ENCODE measurements at places on chromosomes 5 and 9.

- no peak for DNase-seq
Observed at GRCh38 chr5:156328161-156328560, 1.2 kb downstream of the SGCD start.

DNA sequence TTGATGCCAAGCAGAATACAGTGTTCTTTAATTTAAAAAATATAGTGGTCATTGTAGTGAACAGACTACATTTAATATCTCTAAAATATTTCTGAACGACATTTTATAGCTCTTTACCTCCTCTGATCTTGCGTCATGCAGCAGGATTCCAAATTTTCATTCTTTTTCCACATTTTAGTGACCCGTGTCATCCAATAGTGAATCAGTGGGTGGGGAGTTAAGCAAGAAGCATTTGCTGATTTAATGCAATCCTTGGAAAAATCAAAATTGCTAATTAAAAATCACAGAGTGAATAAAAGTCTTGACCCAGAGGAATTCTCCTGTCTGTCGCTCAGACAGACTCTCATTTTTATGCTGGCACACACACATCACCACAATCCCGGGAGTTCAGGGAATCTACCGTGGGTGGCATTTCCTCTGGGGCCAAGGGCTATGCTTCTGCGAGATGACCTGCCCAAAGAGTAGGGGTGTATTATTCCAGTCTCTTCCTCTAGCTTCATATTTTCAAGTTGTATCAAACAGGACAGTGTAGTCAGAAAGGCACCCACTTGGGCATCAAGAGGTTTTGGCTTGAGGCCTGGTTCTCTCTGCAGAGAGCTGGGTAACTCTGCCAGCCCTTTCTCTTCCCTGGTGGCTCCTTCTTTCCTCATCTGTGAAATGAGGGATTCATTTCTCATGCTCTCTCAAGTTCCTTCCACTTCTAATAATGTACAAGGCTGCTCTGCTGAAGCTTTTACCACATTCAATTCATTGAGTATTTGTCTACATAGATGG lies 24.8 kb upstream of the OTP start:
- DNase-seq: no peak

- no peak for DNase-seq
Observed at GRCh38 chr9:136160381-136160841, 41.7 kb upstream of the TMEM250 start.

- DNase-seq: no peak
Observed at GRCh38 chr9:115945009-115945431, 208.6 kb upstream of the PAPPA start.

DNA sequence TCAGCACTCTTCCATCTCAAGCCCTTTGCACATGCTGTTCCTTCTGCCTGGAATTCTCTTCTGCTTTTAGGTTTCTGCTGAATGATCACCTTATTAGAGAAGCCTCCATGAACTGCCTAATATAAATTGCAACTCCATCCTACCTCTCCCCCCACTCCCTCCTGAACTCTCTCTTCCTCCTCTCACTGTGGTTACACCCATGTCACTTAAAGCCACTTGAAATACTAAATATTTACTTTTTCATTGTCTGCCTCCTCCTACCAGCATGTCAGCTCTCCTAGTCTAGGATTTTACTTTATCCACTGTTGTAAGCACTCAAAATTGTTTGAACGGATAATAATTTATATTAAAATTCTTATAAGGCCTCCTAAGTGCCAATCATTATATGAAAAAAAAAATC lies 43.8 kb downstream of the ACTL7B start:
- no peak for DNase-seq

GRCh38 chr9:116355153-116355921 lies 201.7 kb downstream of the PAPPA start:
- DNase-seq: no peak

GRCh38 chr5:89996890-89997289 lies 412.7 kb downstream of the CETN3 start:
- no peak for DNase-seq

DNA sequence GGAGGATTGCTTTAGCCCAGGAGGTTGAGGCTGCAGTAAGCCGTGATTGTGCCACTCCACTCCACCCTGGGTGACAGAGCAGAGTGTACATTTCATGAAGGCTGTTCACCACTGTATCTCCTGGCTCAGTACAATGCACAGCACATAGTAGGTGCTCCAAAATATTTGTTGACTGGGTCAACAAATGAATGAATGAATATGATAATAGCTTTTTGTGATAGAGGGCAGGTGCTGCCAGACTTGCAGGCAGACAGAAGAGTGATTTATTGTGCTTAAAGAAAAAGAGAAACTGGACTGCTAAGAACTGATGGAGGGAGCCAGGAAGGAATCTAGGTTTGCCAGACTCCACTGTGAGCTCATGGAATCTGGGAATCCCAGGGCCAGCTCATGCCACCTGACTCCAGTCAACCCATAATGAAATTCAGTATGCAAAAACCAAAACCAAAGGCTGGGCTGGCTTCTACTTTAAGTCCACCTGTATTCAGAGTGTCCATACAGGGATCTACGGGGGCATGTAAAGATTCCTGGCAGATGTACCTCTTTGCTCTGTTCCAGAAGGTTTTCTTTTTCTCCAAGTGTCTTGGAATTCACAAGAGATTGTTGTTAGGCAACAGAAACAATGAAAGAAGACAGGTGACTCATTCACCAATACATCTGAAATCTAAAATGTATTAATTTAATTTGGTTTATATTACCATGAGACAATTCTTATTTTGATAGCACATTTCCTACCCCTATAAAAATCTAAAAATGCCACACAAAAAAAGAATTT lies 15.5 kb upstream of the CTNNA1 start:
- no peak for DNase-seq

- no peak for DNase-seq
Observed at GRCh38 chr5:106759581-106759980, 911.2 kb downstream of the EFNA5 start.

DNA sequence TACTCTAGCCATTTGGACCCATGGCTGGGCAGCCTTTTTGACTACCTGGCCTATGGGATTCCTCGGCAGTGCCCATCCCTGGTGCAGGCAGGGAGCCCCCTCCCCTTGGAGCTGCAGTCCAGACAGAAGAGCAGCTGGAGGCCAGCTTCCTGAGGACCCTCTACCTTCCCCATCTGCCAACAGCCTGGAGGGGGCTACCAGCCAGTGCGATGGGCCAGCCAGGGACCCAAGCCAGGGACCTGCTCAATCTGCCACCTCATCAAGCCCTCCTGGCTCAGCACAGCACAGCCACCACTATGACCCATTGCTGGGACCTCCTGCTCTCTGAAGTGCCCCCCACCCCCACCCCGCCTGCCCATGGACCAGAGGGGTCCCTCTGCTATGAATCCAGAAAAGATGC lies 22.6 kb upstream of the TDRD7 start:
- DNase-seq: no peak

- no peak for DNase-seq
Observed at GRCh38 chr5:142072488-142072887, 36.1 kb upstream of the NDFIP1 start.

- no peak for DNase-seq
Observed at GRCh38 chr9:114169029-114169951, 14.0 kb downstream of the COL27A1 start.

- no peak for DNase-seq
Observed at GRCh38 chr9:93232388-93232960, 48.5 kb downstream of the WNK2 start.

DNA sequence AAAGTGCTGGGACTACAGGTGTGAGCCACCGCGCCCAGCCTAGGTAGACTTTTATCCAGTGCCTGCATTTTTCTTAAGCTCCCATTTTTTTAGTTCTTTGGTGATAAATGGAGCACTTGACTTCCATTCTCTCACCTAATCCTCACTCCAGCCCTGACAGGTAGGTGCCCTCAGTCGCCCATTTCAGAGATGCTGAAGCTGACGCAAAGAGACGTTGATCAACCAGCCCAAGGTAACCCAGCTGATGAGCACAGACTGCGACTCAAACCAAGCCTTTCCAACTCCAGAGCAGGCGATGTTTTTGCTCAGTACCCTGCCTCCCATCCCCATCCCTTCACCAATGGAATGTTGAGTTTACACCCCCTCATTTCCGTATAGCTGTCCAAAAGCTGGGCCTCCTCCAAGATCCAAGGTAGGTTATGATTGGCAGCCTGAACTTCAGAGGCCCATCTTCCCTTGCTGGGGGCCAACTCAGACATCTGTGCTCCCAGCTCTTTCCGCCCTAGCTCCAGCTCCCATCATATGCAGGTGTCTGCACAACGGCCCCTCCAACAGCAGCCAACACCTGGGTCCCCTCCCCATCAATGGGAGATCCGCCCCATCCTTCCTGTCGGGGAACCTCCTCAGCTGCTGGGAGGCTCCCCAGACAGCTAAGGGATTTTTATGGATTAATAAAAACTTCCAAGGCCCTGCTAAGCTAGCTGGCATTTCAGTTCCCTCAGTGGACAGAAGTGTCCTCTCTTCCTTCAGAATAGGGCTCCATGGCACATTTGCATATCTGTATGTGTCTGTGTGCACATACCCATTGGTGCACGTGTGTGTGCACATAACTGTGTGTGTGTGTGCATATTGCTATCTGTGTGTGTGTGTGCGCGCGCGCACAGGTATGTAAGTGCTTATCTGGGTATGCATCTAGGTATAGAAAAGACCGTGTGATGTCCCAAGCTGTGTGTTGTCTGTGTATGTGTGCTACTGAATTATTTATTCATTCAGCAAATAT lies 39.3 kb upstream of the VDAC1 start:
- no peak for DNase-seq

- DNase-seq: no peak
Observed at GRCh38 chr5:159943326-159943725, 27.0 kb downstream of the ADRA1B start.

DNA sequence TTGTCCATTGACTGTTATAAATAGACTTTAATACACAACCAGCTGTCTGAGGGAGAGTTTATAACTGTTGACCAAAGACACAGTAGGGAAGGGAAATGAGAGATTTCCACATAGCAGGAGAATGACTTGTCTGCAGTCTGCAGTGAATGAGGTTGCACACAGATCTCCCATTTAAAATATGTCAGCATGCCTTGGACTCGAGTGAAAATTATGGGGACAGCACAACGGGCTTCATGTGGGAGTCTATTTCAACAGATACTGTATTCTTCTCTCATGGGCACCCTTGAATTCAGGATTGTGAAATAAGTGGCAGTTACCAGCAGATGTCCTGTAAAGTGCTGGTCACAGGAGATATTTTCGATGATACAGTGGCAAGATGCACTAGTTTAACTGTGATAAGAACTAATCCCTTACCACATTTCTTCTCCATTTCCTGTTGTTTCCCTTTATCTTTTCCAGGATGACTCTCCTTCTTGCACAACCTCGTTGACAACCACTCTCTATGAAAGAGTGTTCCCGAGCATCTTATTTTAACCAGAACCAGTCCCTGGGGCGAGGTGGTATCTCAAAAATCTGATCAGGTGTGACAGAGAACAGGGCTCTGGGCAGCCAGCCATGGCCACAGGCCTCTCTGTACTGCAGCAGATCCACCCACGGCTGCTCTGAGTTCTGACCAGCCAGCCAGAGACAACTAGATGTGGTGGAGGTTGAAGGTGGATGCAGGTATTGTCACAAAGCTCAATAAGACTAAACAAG lies 51.5 kb upstream of the MAP3K1 start:
- no peak for DNase-seq

GRCh38 chr5:3352711-3353110 lies 242.9 kb upstream of the IRX1 start:
- DNase-seq: no peak

DNA sequence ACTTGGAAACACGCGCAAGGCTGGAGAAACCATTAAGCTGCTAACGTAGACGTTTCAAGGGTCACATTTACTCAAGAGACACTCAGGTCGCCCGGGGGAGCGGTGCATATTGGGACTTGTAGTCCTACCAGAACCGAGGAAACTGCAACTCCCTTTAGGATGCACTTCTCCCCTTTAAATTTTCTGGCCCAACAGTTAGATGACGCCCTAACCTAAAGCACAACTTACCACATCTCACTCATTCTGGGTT lies 384 bp upstream of the DMXL1 start:
- peak; percentile 80 for DNase-seq

- DNase-seq: peak; percentile 91
Observed at GRCh38 chr9:91164724-91165520, 196.8 kb downstream of the AUH start.

DNA sequence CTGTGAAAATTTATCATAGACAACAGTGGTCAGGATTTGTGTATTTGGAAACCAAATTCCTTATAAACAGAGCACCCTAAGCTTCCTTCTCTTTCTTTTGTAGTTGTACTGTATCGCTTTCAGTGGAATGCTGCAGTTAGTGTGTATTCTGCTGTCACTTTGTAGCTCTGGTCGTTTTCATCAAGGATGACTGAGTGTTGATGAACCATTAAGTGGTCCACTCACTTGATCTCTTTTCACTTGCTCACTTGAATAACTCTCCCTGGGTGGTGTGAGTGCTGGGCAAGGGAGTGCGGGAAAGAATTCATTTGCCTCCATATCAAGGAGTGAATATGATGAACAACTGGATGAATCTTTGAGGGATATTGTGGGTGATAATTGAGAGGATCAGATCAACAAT lies 1225.7 kb upstream of the WWC1 start:
- DNase-seq: no peak

DNA sequence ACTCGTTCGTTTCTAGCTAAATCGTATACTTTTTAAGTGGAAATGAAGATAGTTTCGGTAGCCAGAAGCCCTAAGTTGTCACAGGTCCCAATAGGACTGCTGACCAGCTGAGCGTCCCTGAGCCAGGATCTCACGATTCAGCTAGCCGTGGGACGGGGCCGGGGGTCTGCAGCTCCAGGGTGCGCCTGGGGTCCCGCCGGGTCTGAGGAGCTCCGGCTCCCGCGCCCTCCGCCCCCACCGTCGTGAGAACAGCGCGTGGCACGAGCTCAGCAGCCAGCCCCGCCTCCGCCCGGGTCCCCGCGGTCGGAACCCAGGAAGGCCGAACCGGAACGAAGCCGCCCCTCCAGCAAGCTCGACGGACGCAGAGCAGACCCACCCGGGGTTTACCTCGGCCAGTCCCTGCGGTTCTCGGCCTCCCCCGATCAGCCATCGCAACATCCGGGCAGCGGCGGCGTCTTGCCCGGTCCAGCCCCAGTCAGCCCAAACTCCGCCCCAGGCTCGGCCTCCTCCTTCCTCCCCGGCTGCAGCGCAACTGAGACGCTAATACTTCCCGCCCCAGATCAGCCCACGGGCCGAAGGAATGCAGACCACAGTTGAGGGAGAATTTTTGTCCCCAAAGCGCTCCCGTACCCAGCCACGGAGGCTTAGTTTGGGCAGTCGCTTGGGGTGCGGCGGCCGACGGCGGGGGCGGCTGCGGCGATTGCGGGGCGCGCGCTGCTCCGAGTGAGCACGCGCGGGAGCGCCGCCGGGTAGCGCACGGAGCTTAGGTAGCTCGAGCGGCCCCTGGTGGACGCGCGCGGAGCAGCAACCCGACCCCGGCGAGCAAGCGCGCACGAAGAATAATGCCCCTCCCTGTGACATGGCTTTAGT lies at the start of gene WDR41:
WDR41 (minus strand) TSS at position 534 of the 870 bp plus-strand sequence; CDS start at position 438, 96 bp downstream.
- DNase-seq: peak; percentile 92

Data from NK-92 treated with Interleukin-12 subunit alpha and Interleukin-12 subunit beta, amount 100 ng/mL, for 24 hours (cell line).